Stimulated activated CD4-positive, alpha-beta T cell treated with anti-CD3 and anti-CD28 coated beads, Interleukin-12 subunit alpha, Interleukin-12 subunit beta, amount 100 ng/mL, for 4 hours (primary cell): ENCODE measurements at places on chromosomes 2 and 18.

DNA sequence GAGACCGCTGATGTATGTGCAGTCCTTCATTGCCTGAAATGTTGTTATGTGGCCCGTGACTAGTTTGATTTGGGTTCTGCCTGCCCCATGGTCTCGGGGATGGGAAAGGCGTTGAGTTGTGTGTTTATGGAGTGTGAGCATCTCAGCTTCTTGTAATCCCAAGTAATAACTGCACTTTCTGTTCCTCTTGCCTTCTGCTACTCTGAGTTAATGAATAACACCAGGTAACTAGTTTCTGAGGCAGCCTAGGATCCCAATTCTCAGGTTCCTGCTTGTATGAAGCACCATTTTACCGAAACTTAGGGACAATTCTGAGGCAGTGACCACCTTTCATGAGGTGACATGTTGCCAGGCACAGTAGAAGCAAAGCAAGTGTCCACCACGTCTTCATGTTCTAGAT lies 170.0 kb downstream of the ALK start:
- DNase-seq, result no peak

- no peak for DNase-seq
Measured at GRCh38 chr2:30112561-30112960, 34.2 kb upstream of the YPEL5 start.

DNA sequence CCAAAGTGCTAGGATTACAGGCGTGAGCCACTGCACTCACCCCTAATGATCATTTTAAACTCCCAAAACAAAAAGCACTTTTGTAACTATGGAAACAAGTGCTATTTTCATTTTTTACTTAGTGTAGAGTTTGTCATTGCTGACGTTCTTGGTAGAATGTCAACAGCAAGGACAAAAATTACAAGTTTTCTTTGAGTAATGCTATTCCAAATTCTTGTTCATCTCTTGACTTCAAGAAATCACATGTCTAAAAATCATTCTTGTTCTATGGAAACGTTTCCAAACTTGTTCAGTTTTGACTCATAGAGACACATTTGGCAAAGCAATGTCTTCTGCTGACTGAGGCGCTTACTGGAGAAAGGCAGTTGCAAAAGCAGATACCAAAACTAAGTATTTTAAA lies 82.6 kb downstream of the MBP start:
- DNase-seq, result no peak

GRCh38 chr2:24885221-24886125 lies 34.6 kb downstream of the ADCY3 start:
- no peak for DNase-seq

GRCh38 chr2:24362253-24362652 lies 1.9 kb upstream of the ITSN2 start:
- DNase-seq, result no peak

DNA sequence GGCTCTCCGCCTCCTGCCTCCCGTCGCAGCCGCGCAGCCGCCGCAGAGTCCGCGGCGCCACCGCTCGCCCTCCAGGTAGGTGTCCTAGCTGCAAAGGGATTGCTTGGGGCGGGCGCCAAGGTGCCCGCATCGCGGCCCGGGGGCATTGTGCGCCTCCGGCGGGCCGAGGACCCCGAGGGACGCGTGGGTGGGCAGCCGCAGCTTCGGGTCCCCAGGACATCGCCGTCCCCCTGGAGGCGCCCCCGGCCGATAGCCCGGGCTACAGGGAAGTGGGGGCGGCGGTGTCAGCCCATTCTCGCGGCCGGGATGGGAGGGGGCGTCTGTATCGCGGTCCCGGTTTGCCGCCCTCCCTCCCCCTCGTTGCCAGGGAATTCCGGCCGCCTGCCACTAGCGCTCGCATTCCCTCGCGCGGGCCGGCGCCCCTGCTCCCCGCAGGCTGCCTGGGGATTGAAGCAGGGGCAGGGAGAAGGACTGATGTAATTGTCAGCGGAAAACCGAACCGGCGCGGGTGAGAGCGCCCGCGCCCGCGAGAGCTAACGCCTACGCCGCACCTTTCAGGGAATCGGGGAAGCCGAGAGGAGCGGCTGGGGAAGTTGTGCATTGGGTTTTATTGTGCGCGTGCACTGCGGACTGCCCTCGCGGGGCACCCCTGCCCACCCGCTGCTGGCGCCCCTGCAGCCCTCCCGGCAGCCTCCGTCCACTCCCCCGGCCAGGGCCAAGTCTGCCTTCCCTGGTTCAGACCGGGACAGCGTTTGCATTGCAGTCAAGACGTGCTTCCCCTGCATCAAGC lies 483 bp downstream of the OSBPL6 start:
- peak; percentile 11 for DNase-seq

DNA sequence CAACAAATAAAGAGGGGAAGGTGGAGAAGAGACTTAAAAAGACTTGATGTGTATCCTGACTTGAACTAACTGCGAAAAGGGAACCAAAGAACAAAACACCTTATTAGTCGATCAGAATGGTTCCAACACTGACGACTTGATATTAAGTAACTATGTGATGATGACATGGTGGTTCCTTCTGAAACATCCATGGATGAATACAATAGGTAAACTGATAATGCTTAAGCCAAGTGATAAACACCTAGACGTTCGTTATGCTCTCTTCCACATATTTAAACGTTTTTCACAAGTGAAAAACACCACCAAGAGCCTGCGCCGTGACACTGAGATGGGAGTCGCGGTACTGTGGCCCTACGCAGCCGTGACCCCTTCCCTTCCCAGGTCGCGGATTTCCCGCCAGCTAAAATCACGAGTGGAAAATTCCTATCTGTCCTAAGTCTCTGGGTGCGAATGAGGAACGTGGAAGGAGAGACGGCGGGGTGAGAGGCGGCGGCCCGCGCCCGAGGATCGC lies 797 bp downstream of the TTC32 start:
- DNase-seq, result no peak

DNA sequence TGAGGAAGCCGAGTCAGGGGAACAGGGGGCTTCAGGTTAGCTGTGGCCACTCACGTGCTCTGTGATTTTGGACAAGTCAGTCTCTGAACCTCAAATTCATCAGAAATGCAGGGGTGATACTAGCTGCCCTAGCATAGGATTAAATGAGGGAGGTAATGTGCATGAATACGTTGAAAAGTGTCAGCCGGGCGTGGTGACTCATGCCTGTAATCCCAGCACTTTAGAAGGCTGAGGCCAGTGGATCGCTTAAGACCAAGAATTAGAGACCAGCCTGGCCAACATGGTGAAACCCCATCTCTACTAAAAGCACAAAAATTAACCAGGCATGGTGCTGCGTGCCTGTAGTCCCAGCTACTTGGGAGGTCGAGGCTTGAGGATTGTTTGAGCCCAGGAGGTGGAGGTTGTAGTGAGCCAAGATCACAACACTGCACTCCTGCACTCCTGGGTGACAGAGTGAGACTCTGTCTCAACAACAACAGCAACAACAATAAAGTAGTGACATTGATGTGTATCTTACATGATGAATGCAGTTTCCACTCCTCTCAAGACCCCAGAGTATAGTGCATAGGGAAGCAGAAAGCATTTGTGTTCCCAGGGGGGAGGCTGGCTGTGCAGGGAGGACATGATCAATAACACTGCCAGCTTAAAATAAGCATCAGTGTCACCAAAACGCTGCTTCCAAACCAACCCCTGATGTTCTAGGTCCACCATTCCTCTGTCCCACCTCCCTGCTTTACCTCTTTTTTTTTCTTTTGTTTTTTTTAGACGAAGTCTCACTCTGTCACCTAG lies 68.8 kb downstream of the HNRNPLL start:
- DNase-seq, result no peak

DNA sequence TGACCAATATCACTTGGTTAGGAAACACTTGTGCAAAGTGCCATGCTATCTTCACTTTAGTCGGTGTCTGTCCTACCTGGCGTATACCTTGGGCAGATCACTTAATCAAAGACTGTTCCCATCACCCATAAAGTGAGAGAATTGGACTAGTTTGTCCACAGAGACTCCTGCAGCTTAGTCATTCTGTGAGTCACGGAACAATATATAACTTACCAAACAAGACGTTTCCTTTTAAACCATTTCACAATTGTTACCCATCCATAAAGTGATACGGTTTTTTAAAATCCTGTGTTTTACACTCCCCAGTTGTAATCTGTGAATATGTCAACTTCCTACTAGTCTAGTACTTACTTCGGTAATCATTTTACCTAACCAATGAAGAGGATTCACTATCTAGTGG lies 499.3 kb upstream of the SMIM21 start:
- DNase-seq, result no peak

DNA sequence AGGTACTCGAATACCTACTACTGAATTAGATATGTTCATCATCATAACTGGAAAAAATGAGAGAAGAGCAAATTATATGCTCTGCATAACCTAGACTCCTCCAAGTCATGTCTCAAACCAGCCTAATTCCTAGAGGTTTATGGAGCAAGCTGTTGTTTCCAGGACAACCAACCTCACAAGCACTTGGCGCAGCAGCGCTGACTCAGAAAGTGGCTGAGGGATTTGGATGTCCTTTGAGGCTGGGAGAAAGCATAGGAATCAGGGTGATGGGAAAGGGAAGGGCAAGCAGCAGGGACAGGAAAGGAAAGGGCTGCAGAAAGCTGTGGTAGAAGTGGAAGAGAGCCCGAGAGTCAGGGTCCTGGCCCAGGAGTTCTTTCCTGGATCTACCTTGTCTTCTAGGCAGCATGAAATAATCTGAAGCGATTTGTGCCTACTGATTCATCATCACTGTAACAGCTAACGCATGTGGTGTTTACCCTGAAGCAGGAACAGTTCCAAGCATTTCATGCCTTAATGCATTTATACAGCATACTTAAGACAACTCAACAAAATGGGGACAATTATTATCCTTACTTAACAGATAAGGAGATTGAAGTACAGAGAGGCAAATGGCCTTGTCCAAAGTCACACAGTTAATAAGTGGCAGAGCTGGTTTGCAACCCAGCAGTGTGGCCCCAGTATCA lies 3.7 kb downstream of the PLEK start:
- DNase-seq, result no peak

GRCh38 chr18:2396162-2396505 lies 175.2 kb downstream of the METTL4 start:
- DNase-seq, result no peak

DNA sequence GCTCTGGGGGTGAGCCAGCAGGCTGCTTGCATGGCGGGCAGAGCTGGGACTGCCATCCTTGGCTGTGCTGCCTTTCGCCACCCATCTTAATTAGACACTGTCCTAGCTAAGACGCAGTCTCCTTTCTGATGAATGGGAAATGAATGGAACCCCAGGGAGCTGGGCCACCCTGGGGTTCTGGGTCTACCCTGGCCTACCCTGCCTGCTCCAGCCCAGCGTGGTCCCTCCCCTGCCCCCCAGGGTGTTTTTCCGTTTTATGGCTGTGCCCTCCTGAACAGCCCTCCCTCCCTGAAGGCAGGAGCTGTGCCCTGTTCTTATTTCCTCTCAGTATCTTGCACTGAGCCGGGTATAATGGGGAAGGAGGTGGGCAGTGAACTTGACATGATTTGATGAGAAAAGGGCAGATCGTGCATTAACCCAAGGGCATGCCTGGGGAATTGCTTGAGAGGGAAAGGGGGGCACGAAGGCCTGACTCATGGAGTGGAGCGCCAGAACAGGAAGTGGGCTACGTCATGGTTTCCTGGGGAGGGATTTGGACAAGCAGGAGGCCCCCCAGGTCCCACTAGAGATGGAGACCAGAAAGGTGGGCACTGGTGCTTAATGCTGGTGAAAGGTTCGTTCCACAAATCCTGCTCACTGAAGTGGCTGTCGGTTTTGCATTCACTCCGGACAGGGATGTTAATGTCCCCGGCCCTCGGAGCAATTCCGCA lies 165.0 kb downstream of the KLHL29 start:
- no peak for DNase-seq

- no peak for DNase-seq
Measured at GRCh38 chr18:24877546-24877945, 417.1 kb downstream of the HRH4 start.
